ENCODE measurements at places on chromosomes 7 and 10.

- peak; percentile 19 for DNase-seq
These were observed 117.9 kb downstream of the NPY start for GRCh38 chr7:24401628-24402593.

GRCh38 chr7:115276791-115277190 lies 354.9 kb downstream of the MDFIC start:
- no peak for DNase-seq

DNA sequence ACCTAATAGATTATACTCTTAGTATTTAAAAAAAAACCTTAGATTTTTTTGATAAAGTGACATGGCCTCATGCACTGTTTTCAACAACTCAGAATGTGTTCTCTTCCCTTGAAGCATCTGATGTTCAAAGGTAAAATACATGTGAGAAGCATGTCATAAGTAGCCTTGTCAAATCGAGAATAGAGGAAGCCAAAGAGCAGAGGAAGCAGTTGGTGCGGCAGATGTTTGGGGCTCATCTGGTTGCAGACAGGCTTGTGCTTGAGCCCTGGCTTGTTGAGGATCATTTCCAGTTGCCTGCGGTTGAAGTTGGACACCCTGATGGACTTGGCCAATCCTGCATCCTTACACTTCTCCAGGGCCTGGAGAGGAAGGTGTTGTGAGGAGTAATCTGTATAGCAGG lies 59.2 kb downstream of the AKR1E2 start:
- no peak for DNase-seq

DNA sequence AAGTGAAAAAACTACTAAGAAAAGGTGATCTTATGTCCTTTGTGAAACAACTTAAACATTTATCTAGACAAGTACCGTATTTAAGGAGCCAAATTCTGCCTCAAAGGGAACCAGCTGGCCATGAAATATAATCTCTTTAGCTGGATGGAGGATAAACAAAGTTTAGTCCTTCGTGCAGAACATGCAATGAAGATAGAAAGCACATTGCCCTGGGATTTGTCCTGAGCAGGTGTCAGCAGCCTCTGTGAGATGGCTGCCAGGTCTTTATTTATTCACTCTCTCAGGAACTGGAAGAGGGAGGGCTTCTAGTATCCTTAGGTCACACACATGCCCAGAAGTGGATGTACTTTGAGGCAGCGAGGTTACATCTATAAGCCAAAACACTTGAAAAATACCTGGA lies 57.4 kb upstream of the CASD1 start:
- DNase-seq: peak; percentile 69

GRCh38 chr7:23012908-23013714 lies 819 bp downstream of the HYCC1 start:
- DNase-seq: peak; percentile 35

DNA sequence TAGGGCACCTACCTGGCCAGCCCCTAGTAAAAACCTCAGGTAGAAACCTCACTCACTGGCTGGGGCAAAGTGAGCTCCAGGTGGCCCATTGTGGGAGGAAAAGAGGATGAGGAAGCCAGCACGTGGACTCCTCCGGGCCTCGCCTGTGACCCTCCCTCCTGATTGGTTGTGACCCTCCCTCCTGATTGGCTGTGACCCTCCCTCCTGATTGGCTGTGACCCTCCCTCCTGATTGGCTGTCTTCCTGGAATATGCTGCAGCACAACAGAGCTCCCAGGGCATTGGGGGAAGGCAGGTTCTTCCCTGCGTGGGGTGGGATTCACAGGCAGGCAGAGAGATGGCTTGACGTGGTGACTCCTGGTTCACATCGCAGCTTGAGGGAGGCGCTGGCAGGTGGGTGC lies 343.0 kb downstream of the GLRX3 start:
- no peak for DNase-seq

- DNase-seq: no peak
These were observed 91.7 kb upstream of the ADCY1 start for GRCh38 chr7:45482451-45482850.

GRCh38 chr10:69446229-69446628 lies 5.0 kb upstream of the TSPAN15 start:
- DNase-seq: no peak

GRCh38 chr7:140049339-140050024 lies 13.3 kb downstream of the PARP12 start:
- peak; percentile 7 for DNase-seq
